Stimulated activated CD4-positive, alpha-beta T cell treated with anti-CD3 and anti-CD28 coated beads, TNF-alpha, amount 100 ng/mL, for 24 hours (primary cell): ENCODE measurements at places on chromosomes 7 and 10.
A peak's percentile ranks its signal among the peaks of the same experiment; 100 is the strongest.

DNA sequence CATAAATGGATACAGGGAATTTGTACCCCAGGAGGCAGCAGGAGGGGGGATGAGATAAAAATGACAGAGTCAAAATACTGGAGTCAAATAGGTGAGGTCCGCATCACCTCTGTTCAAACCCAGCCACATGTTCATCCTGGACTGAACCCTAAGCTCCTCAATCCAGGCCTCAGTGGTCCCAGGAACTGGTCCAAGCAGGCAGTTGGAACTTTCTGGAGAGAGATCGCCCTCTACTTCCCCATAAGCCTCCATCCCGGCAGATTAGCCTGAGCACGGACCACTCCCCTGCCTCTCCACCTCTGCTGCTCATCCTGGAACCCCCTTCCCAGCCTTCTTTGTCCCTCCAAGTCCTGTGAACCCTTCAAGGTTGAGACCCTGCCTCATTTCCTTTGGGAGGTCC, 959.7 kb upstream of the ZNF722 start:
- no peak for DNase-seq

DNA sequence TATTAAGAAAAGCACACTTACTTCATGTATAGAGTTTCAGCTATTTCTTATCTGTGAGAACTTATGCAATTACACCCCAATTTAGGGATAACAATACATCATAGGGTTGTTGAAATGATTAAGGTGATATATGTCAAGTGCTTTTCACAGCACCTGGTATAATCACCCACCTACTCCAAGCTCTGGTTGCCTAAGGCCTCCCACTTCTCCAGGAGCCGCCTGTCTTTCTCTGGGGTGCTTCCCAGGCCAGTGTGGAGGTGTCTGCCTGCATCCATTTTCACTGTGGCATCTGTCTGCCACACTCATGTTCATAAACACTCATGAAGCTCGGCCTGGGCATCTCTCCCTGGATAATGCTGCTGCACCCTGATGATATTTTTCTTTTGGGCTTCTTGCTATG, 250.3 kb downstream of the STK31 start:
- no peak for DNase-seq

- DNase-seq = peak; percentile 48
Observed at GRCh38 chr7:148700661-148701064, 2.0 kb downstream of the CUL1 start.

DNA sequence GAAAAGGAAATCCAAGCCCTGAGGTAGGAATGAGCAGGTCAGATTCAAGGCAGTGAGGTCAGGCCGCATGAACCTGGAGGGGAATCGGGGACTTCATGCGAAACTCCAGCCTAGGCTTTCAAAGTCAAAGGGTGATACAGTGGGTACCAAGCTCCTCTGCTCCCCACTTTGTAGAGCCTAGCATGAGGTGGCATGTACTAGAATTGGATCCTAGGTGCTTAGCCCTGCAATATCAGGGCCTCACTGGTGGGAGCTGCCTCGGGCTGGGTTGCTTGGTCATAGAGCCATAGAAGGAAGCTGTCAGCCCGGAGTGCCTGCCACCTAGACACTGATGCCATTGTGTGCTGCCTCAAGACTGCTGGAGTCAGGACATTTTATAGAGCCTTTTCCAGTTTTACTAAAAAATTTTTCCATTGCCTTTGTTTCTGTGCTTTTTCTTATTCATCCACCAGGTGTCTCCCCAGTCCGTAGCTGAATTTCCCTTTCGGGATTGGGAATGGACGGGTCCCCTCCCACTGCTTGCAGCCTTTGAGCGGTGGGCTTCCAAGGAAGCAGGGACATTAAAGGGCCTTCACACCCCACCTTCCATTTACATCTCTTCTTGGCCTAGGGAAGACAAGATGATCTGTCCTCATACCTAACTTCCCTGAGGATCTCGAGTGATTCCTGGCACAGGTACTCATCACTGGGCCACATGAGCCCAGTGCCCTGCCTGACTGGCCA, 5.5 kb upstream of the LZTS2 start:
- DNase-seq = no peak

GRCh38 chr10:31204090-31204489, 114.9 kb upstream of the ZEB1 start:
- DNase-seq = no peak

DNA sequence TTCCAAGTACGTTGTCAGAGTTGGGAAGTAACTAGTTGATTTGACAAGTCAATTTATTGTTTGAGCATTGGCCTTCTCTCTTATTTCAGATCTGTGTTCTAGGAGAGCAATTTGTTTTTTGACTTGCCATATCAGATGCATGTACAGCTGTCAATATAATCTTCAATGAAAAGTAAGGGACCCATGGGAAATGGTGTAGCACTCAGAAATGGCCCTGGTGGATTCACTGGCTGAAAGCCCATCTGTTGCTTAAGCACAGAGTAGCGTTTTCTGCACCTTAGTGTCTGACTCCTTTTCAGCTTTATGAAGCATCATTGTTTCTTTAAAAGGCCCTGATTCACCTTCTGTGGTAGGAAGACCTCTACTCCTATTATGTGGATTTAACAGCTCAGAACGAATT, 10.2 kb downstream of the GARS1 start:
- no peak for DNase-seq

GRCh38 chr10:21920633-21921032, 82.9 kb downstream of the DNAJC1 start:
- DNase-seq = no peak

- no peak for DNase-seq
Observed at GRCh38 chr7:147079921-147080420, 963.4 kb downstream of the CNTNAP2 start.

DNA sequence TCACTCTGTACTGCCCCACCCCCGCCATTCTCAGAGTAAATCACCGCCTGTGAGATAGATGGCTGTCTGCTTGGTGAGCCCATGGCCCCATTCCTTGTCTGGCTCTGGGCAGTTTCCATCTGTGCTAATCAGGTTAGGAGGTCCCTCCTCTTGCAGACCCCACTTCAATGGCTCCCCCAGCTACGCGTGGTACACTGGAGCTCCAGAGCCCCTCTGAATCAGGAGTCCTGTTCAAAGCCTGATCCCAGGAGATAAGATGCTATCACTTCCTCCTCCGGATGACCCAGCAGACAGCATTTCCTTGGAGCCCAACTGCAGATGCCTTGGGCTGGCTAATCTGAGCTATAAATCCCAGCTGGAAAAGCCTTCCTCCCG, 122.3 kb downstream of the SH3PXD2A start:
- DNase-seq = no peak

GRCh38 chr7:17524746-17525145, 226.3 kb downstream of the AHR start:
- no peak for DNase-seq

GRCh38 chr10:125056161-125057132, 103.9 kb downstream of the CTBP2 start:
- no peak for DNase-seq

GRCh38 chr10:121900443-121901174, 27.2 kb downstream of the ATE1 start:
- DNase-seq = no peak

DNA sequence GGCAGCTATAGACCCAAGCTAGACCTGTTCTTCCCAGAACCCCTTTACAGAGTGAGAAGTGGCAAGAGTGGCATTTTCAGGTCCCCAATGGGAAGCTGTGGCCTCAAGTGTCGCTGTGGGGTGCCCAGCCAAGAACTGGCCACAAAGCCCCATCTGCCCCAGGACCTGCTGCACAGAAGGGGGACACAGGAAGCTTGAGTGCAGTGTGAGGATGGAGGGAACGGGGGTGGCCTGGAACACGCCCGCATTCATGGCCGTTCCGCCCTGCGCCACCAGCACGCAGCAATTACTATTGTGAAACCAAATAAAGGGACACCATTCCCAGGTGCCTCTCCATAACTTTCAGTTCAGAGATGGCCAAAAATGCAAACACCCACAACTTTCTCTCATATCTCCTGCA, 237.6 kb upstream of the TCERG1L start:
- no peak for DNase-seq

GRCh38 chr10:71975087-71975870, 11.1 kb downstream of the CHST3 start:
- no peak for DNase-seq

- no peak for DNase-seq
Observed at GRCh38 chr7:3157566-3158287, 114.1 kb upstream of the CARD11 start.

DNA sequence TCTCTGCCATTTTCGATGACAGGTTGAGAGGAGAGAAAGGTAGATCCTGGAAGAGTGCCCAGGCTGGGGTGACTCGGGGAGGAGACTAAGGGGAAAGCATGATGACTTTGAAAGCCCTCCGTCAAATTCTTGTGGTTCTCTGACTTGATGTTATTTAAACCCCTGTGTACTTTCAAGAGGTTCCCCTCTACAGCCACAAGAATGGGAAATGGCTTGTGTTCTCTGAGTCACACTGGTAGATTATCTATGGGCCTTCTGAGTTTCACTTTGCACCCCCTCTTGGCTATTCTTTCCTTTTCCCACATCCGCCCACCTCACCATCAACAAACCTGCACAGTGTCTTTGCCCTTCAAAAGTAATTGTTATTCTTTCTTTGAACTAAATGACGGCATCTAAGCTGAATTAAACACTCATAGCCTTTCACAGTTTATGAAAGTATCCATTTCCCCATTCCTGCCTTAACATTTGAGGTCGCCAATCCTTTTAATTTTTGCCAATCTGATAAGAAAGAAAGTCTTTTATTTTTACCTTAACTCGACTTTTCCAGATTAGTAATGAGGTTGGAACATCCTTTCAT, 24.1 kb downstream of the PRF1 start:
- peak; percentile 44 for DNase-seq

GRCh38 chr7:32142649-32143048, 72.4 kb upstream of the PDE1C start:
- DNase-seq = no peak

DNA sequence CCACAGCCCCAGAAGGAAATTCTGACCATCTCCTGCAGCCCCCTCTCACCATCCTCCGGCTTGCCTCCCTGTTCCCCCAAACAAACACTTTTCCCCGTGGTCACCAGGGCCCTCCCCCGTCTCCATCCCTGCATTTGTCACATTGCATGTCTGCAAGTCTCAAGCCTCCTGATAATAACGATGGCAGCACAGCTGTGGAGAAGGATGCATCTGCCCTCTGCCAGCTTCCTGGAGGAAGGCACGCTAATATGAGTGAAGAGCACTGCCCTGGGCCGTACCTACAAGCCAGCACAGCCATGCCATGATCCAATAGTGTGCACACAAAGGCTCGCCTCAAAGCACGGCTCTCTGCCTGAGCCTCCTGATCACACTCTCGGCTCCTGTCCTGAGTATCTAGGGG, 98.5 kb downstream of the SLIT1 start:
- no peak for DNase-seq

DNA sequence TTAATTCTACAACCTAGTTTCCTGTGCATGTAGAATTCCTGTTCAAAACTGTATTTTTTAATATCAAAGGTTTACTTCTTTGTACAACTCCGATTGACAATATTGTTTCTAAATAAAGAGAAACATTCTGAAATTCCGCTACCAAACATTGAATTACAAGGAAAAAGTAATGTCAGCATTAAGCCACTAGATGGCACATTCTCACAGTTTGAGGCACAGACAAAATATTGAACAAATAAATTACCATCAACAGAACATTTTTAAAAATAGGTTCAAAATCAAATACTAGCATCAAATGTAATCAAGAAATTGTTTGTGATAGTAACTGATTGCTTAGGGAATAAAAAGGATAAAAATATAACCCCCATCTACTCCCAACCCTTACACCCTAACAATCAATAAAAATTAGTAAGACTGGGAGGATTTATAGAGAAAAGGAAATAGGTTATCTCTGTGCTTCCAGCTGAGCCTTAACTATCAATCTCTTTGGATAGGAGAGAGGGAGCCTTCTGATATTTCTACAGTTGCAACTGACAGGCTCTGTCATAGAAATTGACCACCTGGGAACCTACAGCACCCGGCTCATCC, 86.6 kb upstream of the C7orf33 start:
- no peak for DNase-seq

DNA sequence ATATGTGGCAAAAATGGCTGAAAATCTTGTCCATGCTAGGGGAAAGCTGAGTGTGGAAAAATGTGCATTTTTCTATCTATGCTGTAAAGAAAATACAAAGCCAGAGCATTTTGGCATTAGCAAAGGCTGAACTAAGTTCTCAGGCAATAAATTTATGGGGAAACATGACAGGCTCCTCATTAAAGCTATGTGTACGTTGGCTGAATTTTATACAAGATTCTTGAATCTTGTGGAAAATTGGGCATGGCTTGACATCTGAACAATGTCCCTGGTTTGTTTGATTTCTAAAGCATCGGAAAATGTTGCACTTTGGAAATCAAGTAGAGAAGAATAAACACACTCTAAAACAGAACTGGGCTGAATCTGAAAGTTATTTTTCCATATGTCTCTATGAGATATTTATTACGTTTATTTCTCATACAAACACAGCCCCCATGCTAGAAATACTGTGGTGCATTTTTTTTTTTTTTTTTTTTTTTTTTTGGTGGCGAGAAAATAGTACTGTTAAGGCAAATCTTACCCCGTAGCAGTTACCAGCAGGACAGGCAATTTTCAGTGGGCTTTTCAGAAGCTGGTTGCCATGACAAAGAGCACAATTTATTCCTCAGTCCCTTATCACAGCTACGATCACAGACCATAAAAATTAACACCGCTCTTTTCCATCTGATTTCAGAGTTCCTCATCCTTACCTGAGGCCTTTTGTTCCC, 16.9 kb downstream of the CPA1 start:
- no peak for DNase-seq

DNA sequence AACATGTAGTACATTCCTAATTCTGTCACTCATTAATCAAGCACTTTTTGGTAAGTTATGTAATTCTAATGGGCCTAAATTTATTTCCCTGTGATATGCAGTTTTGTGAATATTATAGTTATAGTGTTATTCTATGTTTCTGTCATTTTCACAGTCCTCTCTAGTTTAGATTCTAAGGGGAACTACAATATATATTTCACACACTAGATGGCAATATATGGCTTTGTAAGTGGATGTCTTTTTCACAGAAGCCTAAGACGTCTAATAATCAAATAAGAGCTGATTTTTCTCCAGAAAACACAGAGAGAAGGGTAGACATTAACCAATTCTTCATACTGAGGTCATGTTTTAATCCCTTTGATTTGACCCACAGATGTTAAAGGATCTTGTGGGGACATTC, 18.0 kb downstream of the RNLS start:
- no peak for DNase-seq

DNA sequence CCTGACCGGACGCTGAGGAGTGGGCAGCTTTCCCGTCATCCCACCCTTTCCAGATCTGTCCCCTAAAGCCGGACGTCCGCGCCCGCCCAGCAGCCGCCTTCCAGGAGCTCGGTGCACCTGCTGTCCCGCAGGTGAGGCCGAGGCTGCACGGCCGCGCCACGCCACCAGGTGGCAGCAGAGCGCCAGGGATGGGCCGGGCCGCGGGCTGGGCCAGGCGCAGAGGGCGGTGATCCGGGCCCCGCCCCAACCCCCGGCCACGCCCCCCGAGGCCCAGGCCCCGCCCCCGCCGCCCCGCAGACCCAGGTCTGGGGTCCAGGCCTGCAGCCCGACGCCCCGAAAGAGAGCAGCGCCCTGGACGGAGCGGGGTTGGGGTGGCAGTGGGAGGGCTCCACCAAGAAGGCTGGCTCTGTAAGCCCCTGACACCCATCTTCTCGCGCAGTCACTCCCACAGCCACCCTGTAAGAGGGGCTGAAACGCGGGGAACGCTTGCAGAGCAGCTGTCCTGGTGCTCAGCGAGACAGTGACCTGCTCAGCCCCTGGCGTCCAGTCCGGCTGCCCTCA, 32.2 kb downstream of the FOXL3 start:
- DNase-seq = peak; percentile 80

- DNase-seq = no peak
Observed at GRCh38 chr10:29618341-29619171, 16.2 kb downstream of the SVIL start.
